ENCODE measurements at places on chromosomes 4 and X. TPM values are rescaled to one million over a fixed set of nuclear protein-coding genes. Genes with fewer than 3 reads are reported as not detected.
A peak's percentile ranks its signal among the peaks of the same experiment; 100 is the strongest.

DNA sequence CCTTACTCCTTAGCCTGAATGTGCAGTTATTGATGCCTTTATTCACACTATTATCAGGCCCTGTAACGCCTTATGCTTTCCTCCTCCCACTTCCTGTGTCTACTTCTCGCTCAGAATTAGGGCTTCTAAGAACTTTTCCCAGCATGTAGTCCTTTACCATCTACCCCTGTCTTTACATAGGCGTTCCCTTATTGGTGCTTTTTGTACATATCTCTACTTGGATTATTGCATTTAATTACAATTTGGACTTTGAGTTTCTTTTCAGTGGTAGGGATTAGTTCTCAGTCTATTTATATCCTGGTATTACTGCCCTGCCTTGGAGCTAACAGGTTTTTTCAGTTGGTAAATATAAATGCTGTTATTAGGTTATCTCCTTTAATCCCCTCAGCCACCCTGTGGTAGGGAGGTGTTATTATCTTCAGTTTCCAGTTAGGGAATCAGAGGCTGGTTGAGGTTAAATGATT is 84.0 kb downstream of the RBPJ start:
- H3K4me1 ChIP-seq: peaks cover 33% of the 10 kb centered on the region
- no peak for DNase-seq
- no peaks in the 10 kb centered on the region for H3K27me3 ChIP-seq
- no peak overlapping the region for H3K4me3 ChIP-seq
- H3K36me3 ChIP-seq: peaks cover 68% of the 10 kb centered on the region
- H3K27ac ChIP-seq: no peak overlapping the region

Gene ADAM29
- total RNA-seq: not detected

- H3K4me3 ChIP-seq: no peak overlapping the region
- peaks cover 14% of the 10 kb centered on the region for H3K4me1 ChIP-seq
- no peak overlapping the region for H3K27ac ChIP-seq
- H3K36me3 ChIP-seq: peaks cover 71% of the 10 kb centered on the region
Observed at GRCh38 chr4:109609431-109609830, 49.4 kb downstream of the MCUB start.

DNA sequence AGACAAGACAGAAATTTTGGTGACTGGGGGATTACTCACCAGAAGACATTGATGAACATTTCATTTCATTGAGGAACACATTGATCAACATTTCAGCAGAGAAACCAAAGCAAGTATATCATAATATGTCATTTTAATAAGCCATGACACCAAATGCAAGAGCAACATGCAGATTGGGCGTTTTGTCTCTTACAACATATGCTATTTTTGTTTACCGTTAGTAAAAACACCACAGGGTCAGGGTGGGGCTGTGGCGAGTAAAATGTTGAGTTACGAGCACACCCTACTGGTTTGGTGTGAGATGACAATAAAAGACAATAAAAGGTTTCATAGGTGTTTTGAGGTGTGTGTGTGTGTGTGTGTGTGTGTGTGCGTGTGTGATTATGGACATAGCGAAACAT is 294.5 kb downstream of the PDGFC start:
- H3K4me3 ChIP-seq: no peak overlapping the region
- DNase-seq: no peak
- no peaks in the 10 kb centered on the region for H3K36me3 ChIP-seq

Gene CLCN3
- total RNA-seq: 28.1 TPM

GRCh38 chr4:87901422-87901992 is 68.7 kb downstream of the MEPE start:
- peaks cover 4% of the 10 kb centered on the region for H3K4me1 ChIP-seq
- H3K27ac ChIP-seq: no peak overlapping the region
- no peak overlapping the region for H3K4me3 ChIP-seq
- H3K36me3 ChIP-seq: no peaks in the 10 kb centered on the region

GRCh38 chrX:20712811-20713210 is 446.1 kb upstream of the RPS6KA3 start:
- no peak overlapping the region for H3K27ac ChIP-seq
- no peak overlapping the region for H3K4me3 ChIP-seq
- H3K4me1 ChIP-seq: no peaks in the 10 kb centered on the region
- H3K36me3 ChIP-seq: no peaks in the 10 kb centered on the region
- no peaks in the 10 kb centered on the region for H3K27me3 ChIP-seq
- DNase-seq: no peak

GRCh38 chr4:55158957-55159356 is 33.6 kb upstream of the KDR start:
- H3K36me3 ChIP-seq: no peaks in the 10 kb centered on the region
- peaks cover 7% of the 10 kb centered on the region for H3K27me3 ChIP-seq
- no peak overlapping the region for H3K4me3 ChIP-seq

GRCh38 chr4:69484011-69484410 is 11.7 kb downstream of the UGT2B4 start:
- no peaks in the 10 kb centered on the region for H3K27me3 ChIP-seq
- no peak overlapping the region for H3K4me3 ChIP-seq
- no peak overlapping the region for H3K27ac ChIP-seq
- no peaks in the 10 kb centered on the region for H3K4me1 ChIP-seq
- DNase-seq: no peak

DNA sequence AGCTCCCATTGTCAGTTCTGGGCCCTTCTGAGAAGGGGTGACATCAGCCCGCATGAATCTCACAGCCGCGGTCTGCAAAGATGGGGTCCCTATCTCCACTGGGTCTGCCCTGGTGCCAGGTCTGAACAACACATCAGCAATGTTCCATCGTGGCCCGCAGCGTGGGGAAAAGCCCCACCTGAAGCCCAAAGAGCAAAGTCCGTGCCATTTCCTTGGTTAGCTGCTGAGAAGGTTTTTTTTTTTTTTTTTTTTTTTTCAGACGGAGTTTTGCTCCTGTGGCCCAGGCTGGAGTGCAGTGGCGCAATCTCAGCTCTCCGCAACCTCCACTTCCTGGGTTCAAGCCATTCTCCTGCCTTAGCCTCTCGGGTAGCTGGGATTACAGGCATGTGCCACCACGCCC is 79.4 kb downstream of the DCTD start:
- peaks cover 5% of the 10 kb centered on the region for H3K27me3 ChIP-seq
- no peak for DNase-seq
- H3K27ac ChIP-seq: no peak overlapping the region
- no peak overlapping the region for H3K4me3 ChIP-seq

Gene CLDN34
- not detected for total RNA-seq

GRCh38 chr4:171342646-171343045 is 470.6 kb upstream of the GALNTL6 start:
- H3K36me3 ChIP-seq: no peaks in the 10 kb centered on the region
- no peak overlapping the region for H3K4me3 ChIP-seq
- no peak overlapping the region for H3K27ac ChIP-seq
- no peaks in the 10 kb centered on the region for H3K4me1 ChIP-seq

GRCh38 chr4:102639598-102639997 is 121.2 kb downstream of the MANBA start:
- H3K27ac ChIP-seq: peak overlapping the region; percentile 43
- no peaks in the 10 kb centered on the region for H3K27me3 ChIP-seq
- H3K36me3 ChIP-seq: peaks cover 20% of the 10 kb centered on the region
- H3K4me3 ChIP-seq: peak overlapping the region; percentile 58
- H3K4me1 ChIP-seq: peaks cover 5% of the 10 kb centered on the region

GRCh38 chr4:184403384-184403781 is 71.0 kb downstream of the IRF2 start:
- H3K36me3 ChIP-seq: peaks cover 83% of the 10 kb centered on the region
- DNase-seq: no peak
- no peak overlapping the region for H3K4me3 ChIP-seq
- peaks cover 28% of the 10 kb centered on the region for H3K4me1 ChIP-seq

DNA sequence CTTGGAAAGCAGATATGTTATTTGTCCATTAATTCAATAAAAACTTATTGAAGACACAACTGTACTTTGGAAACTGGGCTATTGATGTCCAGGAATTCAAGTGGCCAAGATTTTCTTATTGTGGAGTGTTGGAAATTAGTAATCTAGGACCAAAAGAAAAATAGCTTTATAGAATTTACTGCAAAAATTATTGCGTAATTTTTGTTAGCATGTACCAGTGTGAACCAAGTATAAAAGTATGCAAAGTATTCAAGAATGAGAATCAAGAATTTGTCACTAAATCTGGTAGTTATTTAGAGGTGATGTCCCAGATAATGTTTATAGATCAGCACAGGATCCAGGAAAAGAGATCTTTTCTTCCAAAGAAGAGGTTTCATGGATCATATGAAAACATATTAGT is 468.9 kb upstream of the CTSO start:
- no peaks in the 10 kb centered on the region for H3K36me3 ChIP-seq
- no peaks in the 10 kb centered on the region for H3K4me1 ChIP-seq
- no peak overlapping the region for H3K4me3 ChIP-seq
- DNase-seq: no peak
- no peaks in the 10 kb centered on the region for H3K27me3 ChIP-seq

GRCh38 chr4:115969756-115970155 is 856.3 kb upstream of the NDST4 start:
- H3K4me1 ChIP-seq: no peaks in the 10 kb centered on the region
- no peaks in the 10 kb centered on the region for H3K36me3 ChIP-seq
- no peak overlapping the region for H3K4me3 ChIP-seq
- H3K27me3 ChIP-seq: no peaks in the 10 kb centered on the region
- DNase-seq: no peak
- H3K27ac ChIP-seq: no peak overlapping the region

Gene FRG1
- total RNA-seq: 92.6 TPM

- H3K27me3 ChIP-seq: no peaks in the 10 kb centered on the region
- peaks cover 34% of the 10 kb centered on the region for H3K4me1 ChIP-seq
- H3K27ac ChIP-seq: peak overlapping the region; percentile 54
- no peaks in the 10 kb centered on the region for H3K36me3 ChIP-seq
Observed at GRCh38 chr4:173192375-173193162, 24.0 kb downstream of the GALNT7 start.

Gene DCAF12L2
- not detected for total RNA-seq

Gene TRIM61
- total RNA-seq: 3.7 TPM

DNA sequence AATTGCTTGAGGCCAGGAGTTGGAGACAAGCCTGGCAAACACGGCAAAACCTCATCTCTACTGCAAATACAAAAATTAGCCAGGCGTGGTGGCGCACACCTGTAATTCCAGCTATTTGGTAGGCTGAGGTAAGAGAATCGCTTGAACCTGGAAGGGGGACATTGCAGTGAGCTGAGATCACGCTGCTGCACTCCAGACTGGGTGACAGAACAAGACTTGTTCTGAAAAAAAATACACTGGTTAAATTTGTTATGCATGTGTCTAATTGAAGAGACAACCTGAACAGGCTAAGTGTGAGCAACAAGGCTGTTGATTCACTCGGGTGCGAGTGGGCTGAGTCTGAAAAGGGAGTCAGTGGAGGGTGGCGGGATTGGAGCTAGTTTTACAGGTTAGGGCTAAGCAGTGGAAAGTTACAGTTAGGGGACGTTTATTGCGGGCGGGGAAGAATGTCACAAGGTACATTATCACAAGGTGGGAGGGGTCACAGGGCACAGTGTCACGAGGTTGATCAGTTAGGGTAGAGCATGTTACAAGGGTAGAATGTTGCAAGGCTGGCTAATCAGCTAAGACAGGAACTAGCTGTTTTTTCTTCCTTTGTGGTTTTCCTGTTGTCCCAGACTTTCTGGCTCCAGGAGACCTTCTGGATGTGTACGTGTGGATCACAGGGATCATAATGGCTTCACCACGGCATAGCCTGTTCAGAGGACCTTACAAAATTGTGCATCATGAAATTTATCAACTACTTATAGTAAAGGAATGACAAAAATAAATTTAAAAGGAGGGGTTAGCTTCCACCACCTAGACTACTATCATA is 115.8 kb downstream of the NAA11 start:
- no peaks in the 10 kb centered on the region for H3K27me3 ChIP-seq
- H3K4me3 ChIP-seq: no peak overlapping the region
- no peaks in the 10 kb centered on the region for H3K4me1 ChIP-seq
- no peak overlapping the region for H3K27ac ChIP-seq
- H3K36me3 ChIP-seq: no peaks in the 10 kb centered on the region
- DNase-seq: no peak

DNA sequence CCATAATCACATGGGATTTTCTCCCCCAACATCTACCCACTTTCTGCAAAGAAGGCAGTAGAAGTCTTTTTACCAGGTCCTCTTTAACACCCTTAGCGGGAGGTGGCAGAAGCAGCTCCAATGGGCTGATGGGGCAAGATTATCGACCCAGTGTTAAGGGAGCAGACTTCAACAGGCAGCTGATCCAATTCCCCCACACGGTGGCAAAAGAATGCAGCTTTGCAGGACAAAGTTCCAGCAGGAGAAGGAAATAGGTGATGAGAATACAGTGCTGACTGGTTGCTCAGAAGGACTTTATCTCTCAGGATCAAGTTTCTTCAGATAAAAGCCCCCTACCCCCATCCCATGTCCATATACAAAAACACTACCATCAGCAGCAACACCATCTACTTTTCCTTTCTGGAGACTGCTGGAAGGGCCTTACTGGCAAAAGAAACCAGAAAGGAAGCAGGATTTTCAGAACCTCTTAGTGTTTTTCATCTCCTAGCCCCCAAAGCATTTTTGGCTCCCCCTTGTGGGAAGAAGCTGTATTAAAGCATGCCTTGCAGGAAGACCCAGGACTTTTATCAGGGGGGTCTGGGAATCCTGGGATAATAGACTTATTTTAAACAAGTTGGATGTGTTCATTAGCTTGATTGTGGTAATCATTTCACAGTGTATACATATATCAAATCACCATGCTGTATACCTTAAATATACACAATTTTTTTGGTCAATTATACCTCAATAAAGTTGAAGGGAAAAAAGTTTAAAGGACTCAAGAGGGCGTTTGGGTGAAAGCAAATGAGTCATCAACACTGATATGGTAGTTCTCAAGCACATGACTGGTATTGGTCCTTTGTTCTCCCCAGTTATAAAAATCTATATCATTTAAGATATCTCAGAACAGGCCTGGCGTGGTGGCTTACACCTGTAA is 146.4 kb downstream of the GPC3 start:
- no peak overlapping the region for H3K4me3 ChIP-seq
- no peak overlapping the region for H3K27ac ChIP-seq
- no peaks in the 10 kb centered on the region for H3K36me3 ChIP-seq
- H3K4me1 ChIP-seq: no peaks in the 10 kb centered on the region
- DNase-seq: peak; percentile 71

GRCh38 chr4:47972181-47972580 is 44.3 kb downstream of the CNGA1 start:
- no peaks in the 10 kb centered on the region for H3K4me1 ChIP-seq
- H3K27me3 ChIP-seq: peaks cover 2% of the 10 kb centered on the region
- H3K36me3 ChIP-seq: no peaks in the 10 kb centered on the region
- no peak overlapping the region for H3K4me3 ChIP-seq
- H3K27ac ChIP-seq: no peak overlapping the region

DNA sequence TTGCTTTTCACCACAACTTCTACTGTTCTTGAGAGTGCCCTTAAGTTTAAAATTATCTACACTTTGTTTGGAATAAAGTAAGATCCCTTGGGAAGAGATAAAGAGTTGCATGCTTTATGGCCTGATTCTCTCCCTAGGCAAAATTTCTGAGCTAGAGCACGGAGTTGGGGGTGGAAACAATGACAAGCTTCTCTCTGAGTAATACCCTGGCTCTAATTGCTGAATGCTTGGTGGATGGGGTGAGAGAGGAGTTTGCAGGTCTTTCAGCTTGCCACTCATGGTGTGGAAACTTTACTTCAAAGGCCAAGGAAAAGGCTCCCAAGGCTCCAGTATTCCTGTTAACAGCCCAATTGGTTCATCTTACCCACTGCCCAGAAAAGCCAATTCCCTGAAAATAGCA is 26.1 kb upstream of the PRDM8 start:
- H3K4me1 ChIP-seq: peaks cover 50% of the 10 kb centered on the region
- peak overlapping the region; percentile 68 for H3K4me3 ChIP-seq
- H3K27me3 ChIP-seq: peaks cover 1% of the 10 kb centered on the region
- peak overlapping the region; percentile 95 for H3K27ac ChIP-seq
- DNase-seq: peak; percentile 60

Measured in activated CD4-positive, alpha-beta T cell treated with anti-CD3 and anti-CD28 coated beads, Interleukin-2, amount 10 ng/mL, durations not matched to agents 24 days and 14 days (primary cell).